ENCODE measurements at places on chromosomes 11 and 22.

- no peak for DNase-seq
These were observed 49.7 kb downstream of the RTL6 start for GRCh38 chr22:44448271-44448830.

DNA sequence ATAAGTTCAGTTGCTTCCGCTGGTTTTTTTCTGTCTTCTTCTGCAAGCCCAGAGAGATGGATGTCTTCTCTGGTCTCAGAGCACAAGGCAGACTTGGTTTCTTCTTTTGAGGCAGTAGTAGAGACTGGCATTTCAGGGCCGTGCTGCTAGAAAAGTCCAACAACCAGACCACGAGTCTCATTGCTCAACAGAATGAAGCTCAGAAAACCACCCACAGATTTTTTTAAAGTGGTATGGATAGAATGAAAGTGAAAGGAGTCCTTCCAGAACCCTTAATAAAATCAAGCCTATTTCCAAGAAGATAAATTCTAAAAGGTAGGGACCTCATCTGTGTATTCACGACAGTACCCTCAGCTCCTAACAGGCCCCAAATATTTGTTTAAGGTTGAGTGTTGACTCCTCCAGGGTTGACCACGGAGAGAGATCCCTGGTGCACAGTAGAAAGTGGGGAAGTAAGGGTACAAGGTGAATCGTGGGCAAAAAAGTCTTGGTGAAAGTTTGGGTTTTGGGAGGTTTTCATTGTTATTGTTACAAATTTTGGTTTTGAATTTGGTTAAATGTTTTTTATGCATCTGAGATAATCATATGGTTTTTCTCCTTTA, 43.6 kb upstream of the DDX6 start:
- DNase-seq = no peak

DNA sequence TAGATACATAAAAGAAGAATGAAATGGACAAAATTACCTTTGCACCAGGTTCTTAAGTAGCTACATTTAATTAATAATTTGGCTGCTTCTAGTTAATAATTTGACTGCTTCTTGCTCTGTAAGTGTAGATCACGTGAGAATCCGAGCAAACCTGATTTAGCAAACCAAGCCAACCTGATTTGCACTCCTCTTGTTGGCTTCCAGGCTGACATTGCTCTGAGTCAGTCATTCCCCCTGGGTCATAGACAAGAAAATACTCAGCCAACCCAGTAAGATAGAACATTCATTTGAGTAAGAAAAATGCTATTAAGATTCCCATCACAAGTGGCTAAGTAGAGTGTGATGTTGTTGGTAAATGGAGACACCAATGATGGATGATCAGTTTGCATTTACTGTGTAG, 304.1 kb downstream of the C11orf87 start:
- DNase-seq = no peak

- no peak for DNase-seq
These were observed 50.0 kb downstream of the IGLL1 start for GRCh38 chr22:23530106-23530505.

GRCh38 chr11:28460348-28460747, 352.2 kb downstream of the METTL15 start:
- DNase-seq = no peak

GRCh38 chr11:129681344-129682114, 134.1 kb upstream of the TMEM45B start:
- DNase-seq = no peak

DNA sequence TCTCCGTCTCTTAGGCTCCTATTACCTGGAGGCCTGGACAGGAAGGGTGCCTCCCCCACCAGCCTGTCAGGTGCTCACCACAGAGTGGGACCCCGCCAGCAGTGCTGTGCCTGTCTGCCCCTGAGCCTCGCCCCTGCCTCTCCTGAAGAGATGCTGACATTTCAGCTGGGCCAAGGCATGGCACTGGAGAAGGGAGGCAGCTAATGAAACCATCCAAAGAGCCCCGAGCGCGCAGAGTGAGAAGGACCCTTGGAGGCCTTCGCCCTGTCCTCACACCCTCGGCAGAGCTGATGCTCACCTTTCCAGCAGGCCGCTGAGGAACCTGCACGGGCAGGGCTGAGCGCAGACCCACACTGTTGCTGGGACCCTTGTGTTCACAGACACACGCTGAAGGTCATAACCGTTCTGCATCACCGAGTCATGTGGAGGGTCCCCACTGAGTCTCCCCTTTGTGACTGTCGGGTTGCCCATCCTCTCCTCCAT, 2.1 kb upstream of the LRFN4 start:
- no peak for DNase-seq

GRCh38 chr11:118908901-118909618, 16.7 kb downstream of the BCL9L start:
- no peak for DNase-seq

GRCh38 chr11:18580113-18580766, 8.3 kb downstream of the UEVLD start:
- no peak for DNase-seq

DNA sequence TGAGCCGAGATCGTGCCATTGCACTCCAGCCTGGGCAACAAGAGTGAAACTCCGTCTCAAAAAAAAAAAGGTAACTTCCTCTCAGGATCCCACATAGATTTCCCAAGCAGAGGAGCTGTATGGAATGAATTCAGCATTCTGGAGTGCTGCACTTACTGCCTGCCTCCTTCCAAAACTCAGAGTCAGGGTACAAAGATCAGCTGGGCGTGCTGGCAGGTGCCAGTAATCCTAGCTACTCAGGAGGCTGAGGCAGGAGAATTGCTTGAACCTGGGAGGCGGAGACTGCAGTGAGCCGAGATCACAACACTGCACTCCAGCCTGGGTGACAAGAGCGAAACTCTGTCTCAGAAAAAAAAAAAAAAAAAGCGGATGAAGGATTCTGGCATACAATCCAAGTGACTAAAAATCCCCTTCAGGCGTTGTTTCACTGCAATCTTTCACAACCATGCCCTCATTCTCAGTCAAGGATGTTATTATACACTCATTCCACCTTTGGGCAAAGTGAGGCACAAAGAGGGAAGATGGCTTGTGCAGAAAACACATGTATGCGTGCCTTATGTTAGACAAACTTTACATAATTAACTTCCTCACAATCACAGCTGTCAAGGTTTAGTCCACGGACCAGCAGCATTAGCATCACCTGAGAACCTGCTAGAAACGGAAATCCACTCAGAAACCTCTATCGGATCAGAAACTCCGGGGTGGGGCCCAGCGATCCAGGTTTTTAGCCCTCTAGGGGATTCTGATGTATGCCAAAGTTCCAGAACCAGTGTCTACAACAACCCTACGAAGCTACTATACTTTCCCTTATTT, 1.1 kb upstream of the NOL12 start:
- DNase-seq = no peak

GRCh38 chr22:37920126-37920525, 14.0 kb downstream of the MICALL1 start:
- DNase-seq = no peak

- DNase-seq = no peak
These were observed 471.2 kb upstream of the CNTN5 start for GRCh38 chr11:98549571-98549970.

GRCh38 chr11:1978720-1979473, 18.7 kb downstream of the H19 start:
- no peak for DNase-seq

DNA sequence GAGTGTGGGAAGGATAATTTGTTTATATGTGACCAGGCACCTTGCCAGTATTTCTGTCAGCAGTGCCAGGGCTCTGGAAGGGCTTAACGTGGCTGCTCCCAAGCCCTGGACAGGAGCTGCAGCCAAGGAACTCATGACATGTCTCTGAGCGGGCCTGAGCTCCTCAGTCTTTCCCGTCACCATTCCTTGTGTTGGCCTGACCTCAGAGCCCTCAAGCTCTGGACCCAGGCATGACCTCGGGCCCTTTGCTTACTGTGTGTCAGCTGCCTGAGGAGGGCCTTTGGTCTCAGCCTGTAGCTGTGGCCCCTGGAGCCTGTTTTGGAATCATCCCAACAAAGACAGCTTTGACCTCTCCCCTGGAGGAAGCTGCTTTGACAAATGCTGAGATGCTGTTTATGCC, 264.1 kb upstream of the PLET1 start:
- no peak for DNase-seq

DNA sequence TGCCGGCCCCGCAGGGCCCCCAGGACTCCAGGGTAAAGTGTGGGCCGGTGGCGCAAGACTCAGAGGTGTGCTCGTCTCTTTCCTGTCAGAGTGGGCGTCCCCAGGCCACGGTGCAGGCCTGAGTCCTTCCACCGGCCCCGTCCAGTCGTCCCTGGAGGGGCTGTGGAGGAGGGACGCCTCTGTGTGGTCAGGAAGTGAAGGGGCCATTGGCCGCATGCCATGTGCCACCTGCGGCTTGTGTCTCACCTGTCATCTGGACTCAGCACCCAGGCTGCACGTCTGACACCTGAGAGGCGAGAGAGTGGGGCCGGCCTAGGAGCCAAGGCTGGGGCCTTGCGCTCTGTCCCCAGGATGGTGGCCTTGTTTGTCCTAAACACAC, 25.2 kb downstream of the MUC6 start:
- DNase-seq = no peak

All from stimulated activated CD4-positive, alpha-beta T cell treated with anti-CD3 and anti-CD28 coated beads, TNF-alpha, amount 100 ng/mL, for 24 hours (primary cell).